A172 (cell line): ENCODE measurements at places on chromosomes 6 and 20.

GRCh38 chr6:118542184-118542952 is 5.7 kb upstream of the PLN start:
- peak; percentile 4 for DNase-seq

- peak; percentile 4 for DNase-seq
Measured at GRCh38 chr6:122753688-122754056, 25.8 kb upstream of the FABP7 start.

DNA sequence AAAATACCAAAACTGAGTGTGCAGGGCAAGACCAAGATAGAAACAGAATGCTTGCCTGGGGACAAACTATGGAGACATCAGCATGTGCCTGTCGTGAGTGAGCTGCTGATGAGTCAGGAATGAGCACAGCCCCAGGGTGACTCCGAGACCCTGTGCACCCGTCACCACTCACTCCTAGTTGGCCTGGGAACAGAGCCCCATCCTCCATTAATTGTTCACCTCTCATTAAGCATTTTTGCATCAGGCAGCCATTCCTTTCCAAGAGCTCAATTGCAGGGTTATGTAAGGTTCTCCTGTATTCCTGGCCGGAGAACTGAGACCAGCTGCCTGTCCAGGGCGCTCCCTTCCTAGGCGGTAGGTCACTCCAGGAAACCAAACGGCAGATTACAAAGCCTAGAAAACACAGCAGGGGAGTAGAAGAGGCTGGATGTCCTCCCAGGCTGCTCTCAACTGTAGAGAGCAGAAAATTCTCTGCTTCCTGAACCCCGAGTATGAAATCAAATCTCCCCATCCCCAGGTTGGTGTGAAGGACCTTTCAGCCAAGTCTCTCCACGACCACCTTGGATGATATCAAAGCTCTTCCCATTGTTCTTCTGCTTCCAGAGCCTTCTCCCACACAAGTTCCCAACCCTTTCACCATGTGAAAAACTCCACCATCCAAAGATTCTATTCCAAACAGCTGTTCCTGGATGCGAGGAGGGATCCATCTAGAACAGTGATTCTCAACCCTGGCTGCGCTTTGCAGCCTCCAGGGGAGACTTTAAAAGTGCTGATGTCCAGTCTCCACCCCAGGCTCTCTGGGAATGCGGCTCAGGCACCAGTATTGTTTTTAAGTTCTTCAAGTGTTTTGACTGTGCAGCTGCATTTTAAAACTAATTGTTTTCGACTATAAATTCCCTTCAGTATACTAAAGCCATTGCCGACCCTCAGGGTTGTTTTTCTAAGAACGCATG is 532.6 kb upstream of the JARID2 start:
- peak; percentile 72 for DNase-seq

- DNase-seq: peak; percentile 30
Measured at GRCh38 chr20:33894798-33895197, 83.7 kb downstream of the CHMP4B start.

GRCh38 chr6:47007657-47008396 is 34.3 kb downstream of the ADGRF1 start:
- no peak for DNase-seq

DNA sequence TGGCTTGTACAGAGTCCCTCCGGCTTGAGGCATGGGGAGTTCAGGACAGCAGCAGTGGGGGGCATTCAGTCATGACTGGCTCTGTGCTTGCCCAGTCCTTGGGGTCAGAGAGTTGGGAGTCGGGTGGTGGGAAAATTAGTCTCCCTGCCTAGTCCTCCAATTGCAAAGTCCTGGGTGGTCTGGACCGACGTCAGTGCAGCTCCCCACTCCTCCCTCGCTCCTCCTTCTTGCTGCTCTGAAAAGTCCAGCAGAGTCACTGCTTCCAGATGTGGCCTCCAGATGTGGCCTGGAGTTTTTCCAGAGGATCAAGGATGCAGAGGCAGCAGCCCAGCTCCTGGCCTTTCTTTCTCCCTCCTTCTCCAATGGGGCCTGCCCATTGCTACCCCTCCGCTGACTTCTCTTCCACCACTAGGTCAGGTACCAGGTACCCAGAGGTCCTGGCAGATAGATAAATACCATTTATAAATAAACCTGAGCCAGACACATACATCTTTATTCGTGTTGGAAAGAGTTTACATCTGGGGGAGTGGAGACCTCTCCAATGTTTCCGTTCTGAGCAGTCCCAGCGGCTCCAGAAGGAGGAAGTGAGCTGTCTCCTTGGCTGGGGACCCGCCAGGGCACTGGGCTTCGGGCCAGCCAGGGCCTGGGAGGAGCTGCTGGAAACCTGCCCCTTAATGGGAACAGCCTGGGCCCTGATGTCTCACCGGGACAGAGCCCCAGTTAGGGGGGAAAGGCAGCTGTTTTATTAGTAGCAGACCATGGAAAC is 49.0 kb upstream of the RNF24 start:
- DNase-seq: peak; percentile 88

DNA sequence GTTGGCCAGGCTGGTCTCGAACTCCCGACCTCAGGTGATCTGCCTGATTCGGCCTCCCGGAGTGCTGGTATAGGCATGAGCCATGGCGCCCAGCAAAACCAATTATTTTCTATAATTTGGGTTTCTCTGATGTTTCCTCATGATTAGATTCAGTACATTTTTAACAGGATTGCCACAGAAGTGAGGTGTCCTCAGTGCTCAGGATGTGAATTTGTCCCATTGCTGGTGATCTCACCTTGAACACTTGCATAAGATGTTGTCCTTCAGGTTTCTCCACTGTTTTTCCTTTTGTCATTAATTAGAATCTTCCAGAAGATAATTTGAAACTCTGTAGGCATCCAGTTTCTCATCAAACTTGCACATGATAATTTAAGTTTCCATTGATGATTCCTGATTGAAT is 45.4 kb upstream of the RPL7L1 start:
- DNase-seq: no peak

DNA sequence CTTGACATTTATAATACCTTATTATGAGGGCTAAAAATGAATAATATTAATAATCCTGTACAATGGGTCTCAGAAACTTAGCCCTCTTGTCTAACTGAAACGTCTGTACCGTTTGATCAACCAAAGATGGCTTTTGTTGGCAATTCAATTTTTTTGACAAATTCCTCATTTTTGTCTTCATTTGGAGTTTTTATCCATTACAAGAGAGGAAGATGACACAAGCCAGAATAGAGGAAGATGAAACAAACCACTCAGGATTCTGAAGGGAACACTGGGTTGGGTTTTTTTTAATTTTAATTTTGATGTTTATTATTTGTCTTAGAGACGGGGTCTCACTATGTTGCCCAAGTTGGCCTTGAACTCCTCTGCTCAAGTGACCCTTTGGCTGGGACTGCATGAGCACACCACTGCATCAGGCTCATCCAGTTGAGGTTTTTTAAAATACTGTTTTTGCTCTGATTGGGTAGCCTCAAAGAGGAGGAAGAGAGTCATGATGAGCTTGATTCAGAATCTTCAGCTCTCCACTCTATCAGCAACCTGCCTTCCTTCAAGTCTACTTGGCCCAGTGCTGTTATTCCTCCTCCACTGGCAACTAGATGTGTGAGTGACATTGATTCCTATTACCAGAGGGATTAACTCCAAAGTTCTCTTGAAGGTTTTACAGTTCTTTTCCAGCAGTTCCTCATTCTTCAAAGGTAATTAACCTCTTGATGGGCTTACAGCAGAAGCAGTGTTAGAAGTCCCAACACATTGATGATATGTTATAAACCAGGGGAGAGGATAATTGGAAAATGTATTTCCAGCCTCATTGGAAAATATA is 71.3 kb downstream of the ATXN1 start:
- no peak for DNase-seq

DNA sequence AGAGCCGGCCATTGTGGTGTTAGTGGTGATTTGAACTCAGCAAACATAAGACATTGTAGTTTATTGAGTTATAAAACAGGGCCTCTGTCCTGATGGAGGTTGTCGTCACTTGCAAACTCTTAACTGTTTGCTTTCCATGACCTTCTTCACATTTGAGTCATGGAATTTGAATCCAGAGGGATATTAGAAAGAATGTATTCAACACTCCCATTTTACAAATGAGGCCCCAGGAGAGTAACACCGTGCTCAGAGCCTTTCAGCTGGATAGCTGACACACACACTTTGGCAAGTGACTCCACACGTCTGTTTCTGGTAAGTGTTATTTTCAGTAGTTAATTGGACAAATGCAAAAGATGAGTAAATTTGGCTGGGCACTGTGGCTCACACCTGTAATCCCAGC is 72.4 kb upstream of the XRN2 start:
- DNase-seq: no peak

GRCh38 chr20:15440049-15440820 is 1102.8 kb upstream of the FLRT3 start:
- DNase-seq: no peak

DNA sequence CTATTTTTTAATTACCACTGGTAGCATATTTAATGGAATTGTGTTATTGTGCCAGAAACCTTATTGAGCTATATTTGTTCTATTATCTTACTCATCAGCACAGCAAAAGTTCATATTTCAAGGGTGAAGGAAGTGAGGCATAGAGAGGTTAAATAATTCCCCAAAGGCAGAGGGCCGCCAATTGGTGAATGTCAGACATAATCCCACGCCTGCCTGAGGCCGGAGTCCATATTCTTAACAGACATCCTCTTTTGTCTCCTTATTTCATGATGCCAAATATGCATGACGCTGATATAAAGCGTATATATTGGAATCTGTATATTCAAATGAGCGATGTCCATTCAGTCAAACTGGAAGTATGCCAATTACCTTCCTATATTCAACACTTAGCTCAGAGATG is 505.0 kb upstream of the SLC35B3 start:
- DNase-seq: no peak

- DNase-seq: no peak
Measured at GRCh38 chr6:46128476-46128875, 1.3 kb upstream of the ENPP4 start.

GRCh38 chr20:20369250-20370093 is 1.6 kb downstream of the INSM1 start:
- no peak for DNase-seq

GRCh38 chr6:107267634-107268033 is 152.3 kb upstream of the BEND3 start:
- no peak for DNase-seq

GRCh38 chr6:90025523-90026061 is 131.3 kb downstream of the GJA10 start:
- DNase-seq: peak; percentile 78

GRCh38 chr6:111118826-111119225 is 31.5 kb downstream of the SLC16A10 start:
- DNase-seq: no peak

- no peak for DNase-seq
Measured at GRCh38 chr6:72525821-72526510, 95.9 kb upstream of the KCNQ5 start.

DNA sequence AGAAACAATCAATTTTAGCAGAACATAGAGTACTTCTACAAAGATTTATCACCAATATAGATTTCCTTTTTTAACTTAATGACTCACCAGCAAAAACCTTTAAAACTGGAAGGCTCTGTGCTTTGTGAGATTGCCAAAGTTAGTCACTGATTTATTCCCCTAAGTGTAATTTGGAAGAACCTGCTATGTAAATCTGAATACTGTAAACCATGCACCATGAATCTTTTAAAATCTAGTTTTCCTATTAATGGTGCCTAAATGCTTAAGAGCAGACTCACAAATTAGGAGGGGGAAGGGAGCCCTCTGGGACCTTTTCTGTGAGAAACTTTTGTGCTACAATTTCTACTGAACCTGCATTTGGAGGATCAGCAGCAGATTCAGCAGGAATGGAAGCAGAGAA is 57.8 kb upstream of the PNRC1 start:
- DNase-seq: peak; percentile 54

DNA sequence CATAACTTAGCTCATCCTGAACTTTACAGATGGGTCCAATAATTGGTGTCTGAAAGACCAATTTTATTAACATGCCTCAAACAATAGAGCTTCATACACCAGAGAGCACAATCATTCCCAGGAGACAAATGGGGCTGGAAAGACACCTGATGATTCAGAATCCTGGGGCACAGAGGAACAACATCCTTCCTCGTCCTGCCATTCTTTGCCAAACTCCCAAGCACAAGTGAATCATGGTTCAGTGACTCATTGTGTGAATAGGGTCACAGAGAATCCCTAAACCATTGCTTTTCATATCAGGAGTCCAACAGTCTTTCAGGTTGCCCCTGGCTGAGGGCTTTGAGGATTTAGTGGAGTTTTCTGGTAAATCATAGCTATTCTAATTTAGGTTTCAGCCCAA is 266.4 kb upstream of the BMP2 start:
- peak; percentile 18 for DNase-seq

- no peak for DNase-seq
Measured at GRCh38 chr20:36121981-36122930, 32.3 kb upstream of the EPB41L1 start.

- no peak for DNase-seq
Measured at GRCh38 chr20:37774156-37774555, 80.3 kb downstream of the CTNNBL1 start.

DNA sequence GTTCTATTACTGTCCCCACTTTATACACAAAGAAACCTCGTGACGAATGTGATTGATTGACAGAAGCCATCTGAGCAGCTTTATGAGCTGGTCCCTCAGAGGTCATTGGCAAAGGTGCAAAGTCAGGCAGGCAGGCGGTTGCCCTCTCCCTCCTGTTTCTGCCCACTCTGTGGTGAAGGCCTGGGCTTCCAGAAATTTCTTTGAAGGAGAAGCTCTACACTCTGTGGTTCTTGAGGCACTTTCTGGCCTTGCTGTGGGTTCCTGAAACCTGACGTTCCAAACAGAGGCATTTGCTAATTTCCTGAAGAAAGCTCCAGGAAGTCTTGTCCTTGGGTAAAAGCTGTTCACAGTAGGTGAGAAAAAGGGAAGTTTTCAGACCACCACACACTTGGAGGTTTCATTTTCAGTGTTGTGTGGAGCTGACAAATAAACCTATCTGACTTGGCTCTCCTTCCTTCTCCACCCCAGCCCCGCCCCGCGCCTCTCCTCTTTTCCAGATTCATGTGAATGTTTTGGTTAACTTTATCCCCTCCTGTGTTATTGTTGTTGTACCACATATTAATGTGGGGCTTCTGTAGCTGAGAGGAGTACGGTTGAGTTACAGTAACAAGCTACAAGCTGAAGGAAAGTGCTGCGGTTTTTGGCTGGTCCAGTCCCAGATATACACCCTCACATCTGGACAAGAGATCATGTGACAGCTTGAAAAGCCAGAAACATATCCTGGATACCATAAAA is 274.1 kb downstream of the CLIC5 start:
- no peak for DNase-seq

- DNase-seq: no peak
Measured at GRCh38 chr20:46063151-46063550, 26.6 kb downstream of the NCOA5 start.

DNA sequence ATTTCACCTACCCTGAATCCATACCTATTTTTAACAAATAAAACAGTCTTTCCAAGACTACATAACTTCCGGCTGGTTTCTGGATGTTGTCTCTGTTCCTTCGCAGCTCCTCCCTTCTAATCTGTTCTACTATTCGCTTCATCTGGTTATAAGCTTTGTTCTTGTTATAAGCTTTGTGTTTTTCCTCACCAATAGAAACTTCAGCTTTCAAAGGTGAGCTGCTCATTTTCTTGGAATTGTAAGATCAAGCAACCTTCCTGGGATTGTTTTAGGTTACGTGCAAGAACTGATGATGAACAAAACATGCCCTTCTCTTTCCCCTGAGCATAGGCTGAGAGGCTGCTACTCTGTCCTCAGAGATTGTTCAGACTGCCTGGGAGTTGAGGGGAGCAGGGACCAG is 2.1 kb downstream of the GFOD1 start:
- DNase-seq: no peak
